ENCODE measurements at places on chromosomes 5 and 9.

GRCh38 chr9:119153402-119153801 lies 215.8 kb downstream of the BRINP1 start:
- no peak for DNase-seq

DNA sequence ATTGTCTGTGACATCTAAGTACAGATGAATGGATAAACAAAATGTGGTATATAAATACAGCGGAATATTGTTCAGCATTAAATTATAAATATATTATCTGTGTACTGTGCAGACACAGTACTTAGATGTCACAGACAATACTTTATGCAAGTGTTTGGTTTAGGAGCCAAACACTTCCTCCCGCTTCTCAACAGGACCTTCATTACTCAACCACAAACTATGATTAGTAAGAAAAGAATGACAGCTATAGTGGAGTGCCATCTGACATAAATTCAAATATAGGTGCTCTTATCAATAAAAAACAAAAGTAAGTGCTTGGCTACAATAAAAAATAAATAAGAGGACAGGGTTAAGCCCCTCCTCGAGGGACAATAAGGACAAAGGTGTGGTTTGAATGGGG lies 38.9 kb upstream of the STX17 start:
- DNase-seq, result no peak

DNA sequence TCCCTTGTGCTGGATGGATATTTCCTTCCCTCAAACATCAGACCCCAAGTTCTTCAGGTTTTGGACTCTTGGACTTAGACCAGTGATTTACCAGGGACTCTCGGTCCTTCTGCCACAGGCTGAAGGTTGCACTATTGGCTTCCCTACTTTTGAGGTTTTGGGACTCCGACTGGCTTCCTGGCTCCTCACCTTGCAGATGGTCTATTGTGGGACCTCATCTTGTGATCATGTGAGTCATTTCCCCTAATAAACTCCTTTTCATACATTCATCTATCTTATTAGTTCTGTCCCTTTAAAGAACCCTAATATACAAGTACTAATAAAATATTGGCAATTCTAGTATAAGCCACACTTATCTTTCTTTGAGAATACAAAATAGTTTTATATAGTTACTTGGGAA lies 1078.9 kb downstream of the CDH12 start:
- DNase-seq, result no peak

- no peak for DNase-seq
These were observed 202.4 kb upstream of the TBC1D2 start for GRCh38 chr9:98457726-98458370.

DNA sequence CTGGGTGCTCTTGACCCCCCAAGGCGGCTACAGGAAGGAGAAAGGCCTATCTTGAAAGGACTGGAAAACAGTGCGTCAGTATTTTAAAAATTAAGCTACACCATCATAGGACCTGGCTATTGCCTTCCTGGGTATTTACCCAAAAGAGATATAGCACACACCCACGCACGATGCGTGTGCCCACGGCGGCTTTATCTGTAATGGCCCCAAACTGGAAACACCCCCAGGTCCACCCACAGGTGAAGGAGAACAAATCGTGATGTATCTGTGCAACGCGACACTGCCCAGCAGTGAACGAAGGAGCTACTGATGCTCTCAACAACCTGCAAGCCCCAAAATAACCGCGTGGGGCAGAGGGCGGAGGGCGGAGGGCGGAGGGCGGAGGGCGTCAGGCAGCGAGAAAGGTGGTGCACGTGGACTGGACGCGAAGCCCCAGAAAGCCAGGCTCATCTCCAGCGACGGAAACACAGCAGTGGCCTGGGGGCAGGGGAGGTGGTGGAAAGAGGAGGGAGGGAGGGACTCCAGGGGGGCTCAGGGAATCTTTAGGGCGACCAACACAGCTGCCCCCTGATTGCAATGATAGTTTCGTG lies 12.4 kb upstream of the PTGDS start:
- DNase-seq, result no peak

DNA sequence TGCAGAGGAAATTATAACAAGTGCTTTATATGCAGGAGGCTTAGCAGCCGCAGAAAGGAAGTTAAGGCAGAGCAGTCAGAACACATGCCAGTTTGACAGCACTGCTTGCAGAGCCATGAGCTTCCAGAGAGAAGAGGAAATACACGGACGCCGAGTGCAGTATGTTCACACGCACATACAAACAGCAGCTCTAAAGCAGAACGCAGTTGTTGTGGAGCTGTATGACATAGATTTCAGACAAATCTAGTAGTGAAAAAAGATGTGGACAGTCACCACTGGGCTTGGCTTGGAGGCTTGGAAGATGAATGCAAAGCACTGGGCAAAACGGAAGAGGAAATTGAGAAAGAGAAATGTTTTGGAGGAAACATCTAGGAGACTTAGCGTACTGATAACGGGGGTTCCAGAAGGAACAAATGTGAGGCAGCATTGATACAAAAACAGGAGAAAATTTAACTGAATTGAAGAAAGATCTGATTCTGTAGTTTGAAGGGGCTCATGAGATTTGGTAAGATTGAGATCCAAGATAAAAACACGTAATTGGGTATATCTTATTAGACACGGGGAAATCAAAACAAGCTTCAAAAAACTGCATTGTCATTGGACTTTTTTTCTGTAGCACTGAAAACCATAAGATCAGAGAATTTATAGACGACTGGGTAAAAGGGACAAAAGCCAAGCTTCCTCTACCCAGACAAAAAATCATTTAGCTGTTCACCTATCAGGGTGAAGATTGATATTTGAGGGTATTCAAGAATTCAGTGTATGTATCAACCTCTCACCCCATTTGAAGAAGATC lies 19.6 kb upstream of the ROPN1L start:
- no peak for DNase-seq

- DNase-seq, result no peak
These were observed 24.2 kb upstream of the MACIR start for GRCh38 chr5:103234239-103234975.

GRCh38 chr5:145111420-145111819 lies 723.7 kb downstream of the PRELID2 start:
- DNase-seq, result no peak

- no peak for DNase-seq
These were observed 212.6 kb upstream of the KIF2A start for GRCh38 chr5:62093411-62093810.

DNA sequence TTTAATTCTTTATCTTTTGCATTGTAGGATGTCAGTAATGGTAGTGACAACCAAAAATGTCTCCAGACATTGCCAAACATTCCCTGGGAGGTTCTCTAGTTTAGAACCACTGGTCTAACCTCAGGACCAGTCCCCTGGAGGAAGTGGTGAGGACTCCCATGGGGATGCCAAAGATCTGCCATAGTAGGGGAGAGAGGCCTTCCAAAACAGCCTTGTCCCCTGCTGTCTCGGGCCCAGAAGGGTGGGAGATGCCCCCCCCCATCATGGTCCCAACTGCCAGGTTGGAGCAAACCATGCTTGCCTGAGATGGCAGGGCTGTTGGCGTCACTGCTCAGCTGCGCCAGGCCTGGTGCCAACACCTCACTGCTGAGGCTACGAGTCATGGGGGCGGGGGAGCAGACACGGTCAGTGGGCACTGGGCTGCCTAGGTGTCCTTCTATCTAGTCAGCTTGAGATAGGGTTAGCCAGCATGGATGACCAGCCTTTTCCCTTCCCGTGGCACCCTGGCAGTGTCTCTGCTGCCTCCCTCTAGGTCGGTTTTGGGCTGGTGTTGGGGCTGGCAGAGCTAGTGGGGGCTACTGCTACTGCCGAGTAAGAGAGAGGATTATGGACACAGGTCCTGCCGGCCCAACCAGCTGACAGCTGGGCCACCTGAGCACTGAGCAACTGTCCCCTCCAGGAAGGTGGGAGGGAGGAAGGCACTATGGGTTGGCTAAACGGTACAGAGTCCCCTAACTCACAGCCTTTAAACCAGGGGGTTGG lies 8.3 kb upstream of the CXXC5 start:
- no peak for DNase-seq

- no peak for DNase-seq
These were observed 125.9 kb upstream of the FSTL4 start for GRCh38 chr5:133738271-133738670.

DNA sequence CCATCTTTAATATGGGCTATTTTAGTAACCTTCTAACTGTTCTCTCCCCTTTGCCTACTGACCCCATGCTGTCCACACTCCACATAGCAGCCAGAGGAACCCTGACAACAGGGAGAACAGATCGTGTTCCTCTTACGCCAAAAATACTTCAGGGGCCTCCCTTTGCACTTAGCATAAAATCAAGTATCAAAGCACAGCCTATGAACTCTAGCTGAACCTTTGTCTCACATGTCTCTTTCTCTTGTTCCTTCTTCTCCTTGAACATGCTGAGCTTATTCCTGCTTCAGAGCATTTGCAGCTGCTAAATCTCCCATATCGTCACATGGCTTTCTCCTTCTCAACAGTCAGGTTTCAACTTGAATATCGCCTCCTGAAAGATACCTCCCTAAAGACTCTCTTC lies 698.8 kb upstream of the C9orf72 start:
- no peak for DNase-seq

GRCh38 chr5:180153991-180154390 lies 55.0 kb downstream of the RASGEF1C start:
- DNase-seq, result no peak

GRCh38 chr5:58979090-58979489 lies 396.2 kb downstream of the RAB3C start:
- DNase-seq, result no peak
